DND-41 (cell line): ENCODE measurements at places on chromosomes 6 and 20.

GRCh38 chr6:87575423-87575822 is 14.4 kb downstream of the RARS2 start:
- no peak for DNase-seq

- no peak for DNase-seq
These were observed at the start of gene PDE10A for GRCh38 chr6:165662749-165663376. PDE10A (minus strand) TSS chr6:165663241; CDS start chr6:165662811, 430 bp downstream.

GRCh38 chr6:13445005-13445743 is 42.2 kb downstream of the GFOD1 start:
- DNase-seq = peak; percentile 80

- DNase-seq = peak; percentile 55
These were observed 916 bp downstream of the TRIM27 start for GRCh38 chr6:28922821-28923317.

DNA sequence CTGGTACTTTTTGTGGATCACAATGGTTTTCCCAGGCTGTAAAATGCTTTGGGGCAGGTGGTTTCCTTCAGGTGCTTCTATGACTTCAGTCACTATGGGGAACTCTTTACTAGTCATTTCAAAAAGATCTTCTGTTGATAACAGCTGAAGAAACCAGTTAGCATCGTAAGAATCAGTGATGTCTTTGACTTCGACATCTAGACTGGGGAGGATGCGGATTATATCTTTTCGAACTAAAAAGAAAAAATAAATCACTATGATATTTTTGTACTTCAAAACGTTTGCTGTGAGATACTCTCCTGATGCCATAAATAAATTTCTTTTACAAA is 87.2 kb downstream of the THEMIS start:
- no peak for DNase-seq

DNA sequence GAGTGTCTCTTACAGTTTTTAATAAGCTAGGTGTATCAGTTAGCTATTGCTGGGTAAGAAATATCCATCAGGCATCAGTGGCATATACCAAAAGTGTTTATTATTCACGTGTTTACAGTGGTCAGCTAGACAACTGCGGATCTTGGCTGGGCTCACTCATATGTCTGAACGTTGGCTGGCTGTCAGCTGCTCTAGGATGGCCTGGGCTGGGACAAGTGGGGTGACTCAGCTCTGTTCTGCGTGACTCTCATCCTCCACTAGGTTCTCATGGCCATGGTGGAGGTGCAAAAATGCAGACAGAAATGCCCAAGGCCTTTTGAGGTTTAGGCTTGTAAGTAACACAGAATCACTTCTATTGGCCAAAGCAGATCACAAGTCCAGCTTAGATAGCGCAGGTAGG is 22.0 kb downstream of the ZNF341 start:
- no peak for DNase-seq

GRCh38 chr6:75246386-75246785 is 2.8 kb upstream of the COX7A2 start:
- DNase-seq = no peak

- DNase-seq = no peak
These were observed 87.4 kb upstream of the SHLD1 start for GRCh38 chr20:5662769-5663168.

- DNase-seq = no peak
These were observed 84.7 kb downstream of the PRSS35 start for GRCh38 chr6:83597051-83597450.

GRCh38 chr6:138038142-138038870 is 68.9 kb downstream of the PERP start:
- DNase-seq = no peak

- no peak for DNase-seq
These were observed 6.4 kb upstream of the BACH2 start for GRCh38 chr6:90303039-90303438.

DNA sequence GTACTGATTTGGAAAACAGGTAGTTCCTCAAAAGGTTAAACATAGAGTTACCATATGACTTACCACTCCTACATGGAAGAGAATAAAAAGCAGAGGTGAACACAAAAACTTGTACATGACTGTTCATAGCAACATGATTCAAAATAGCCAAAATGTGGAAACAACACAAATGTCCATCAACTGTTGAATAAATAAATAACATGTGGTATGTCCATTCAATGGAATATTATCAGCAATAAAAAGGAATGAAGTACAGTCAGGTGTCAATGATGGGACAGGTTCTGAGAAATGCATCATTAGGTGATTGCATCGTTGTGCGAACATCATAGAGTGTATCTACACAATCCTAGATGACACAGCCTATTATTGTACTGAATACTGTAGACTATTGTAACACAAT is 35.3 kb downstream of the NOL4L start:
- no peak for DNase-seq
